Fibroblast of upper back skin (primary cell): ENCODE measurements at places on chromosomes 7 and 10.

GRCh38 chr7:145293228-145293701 lies 457.4 kb upstream of the TPK1 start:
- no peak for DNase-seq

DNA sequence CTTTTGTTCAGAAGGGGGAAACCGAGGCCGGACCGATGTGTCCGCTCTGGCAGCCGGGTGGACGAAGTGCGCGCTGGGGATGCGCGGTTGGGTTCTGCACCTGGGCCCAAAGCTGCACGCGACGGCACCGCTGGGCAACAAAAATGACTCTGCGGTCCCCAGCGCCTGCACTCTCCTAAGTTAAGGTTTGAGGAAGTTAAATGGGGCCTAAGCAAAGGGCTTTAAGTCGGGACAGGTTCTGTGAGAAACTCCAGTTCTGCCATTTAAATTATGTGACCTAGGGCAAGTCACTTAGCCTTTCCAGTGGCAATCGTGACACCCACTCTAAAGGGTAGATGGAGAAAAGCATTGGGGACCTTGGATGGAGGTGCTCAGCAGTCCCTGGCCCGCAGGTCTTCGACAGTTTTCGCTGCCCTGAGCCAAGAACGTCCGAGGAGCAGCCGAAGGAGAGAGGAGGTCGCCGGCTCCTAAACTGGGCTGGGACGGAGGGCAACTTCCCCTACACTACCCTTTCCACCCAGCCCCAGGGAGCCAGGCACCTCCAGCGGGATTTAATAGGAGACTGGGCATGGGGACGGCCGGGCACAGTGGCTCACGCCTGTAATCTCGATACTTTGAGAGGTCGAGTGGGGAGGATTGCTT lies 534 bp upstream of the ACBD5 start:
- DNase-seq = peak; percentile 1

DNA sequence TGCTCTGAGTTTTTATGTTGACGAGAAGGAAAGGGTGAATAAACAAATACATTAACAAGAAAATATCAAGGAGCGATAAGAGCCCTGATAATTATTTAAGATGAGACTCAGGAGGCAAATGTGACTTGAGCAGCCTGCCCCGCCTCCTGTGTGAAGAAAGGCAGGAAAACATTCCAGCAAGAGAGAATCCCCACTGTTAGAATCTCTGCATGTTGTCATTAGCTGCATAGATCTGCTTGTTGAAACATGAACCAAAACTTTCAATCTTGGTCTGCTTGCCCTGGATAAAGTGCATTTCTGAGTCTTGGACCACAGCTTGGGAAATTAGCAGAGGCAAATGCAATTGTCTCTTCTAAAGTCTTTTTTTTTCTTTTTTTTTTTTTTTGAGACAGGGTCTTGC lies 120.0 kb downstream of the DPP6 start:
- no peak for DNase-seq

DNA sequence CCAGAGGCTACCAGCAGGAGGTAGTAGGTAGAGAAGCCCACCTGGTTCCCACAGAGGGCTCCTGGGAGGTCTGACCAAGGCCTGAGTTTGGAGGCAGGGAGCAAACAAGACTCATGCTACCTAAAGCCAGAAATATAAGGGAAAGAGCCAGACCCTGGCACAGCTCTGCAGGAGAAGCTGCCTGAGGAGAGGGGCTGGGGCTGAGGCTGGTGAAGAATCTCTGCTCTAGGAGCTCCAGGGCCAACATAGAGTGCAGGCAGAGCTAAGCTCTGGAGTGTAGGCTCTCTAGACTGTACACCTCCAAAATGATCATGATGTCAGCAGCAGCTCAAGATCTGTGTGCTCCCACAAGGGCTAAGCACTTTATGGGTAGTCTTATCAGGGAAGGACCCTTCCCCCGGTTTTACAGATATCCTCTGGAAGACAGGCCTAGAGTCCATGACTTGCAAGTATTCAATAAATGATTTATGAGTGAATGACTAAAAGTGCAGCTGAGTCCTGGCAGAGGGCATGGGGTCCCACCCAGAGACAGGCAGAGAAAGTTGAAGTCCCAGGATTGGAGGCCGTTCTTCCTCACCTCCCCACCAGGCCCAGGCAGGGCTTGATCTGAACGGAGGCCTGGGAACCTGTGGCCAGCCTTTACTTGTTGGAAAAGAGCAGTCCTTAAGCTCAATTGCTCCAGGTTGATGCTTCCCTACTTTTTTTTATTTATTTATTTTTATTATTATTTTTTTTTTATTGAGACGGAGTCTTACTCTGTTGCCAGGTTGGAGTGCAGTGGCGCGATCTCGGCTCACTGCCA lies 71.5 kb upstream of the LRRC4 start:
- DNase-seq = no peak

- DNase-seq = peak; percentile 16
Measured at GRCh38 chr10:44105696-44106095, 279.2 kb downstream of the CXCL12 start.

- DNase-seq = no peak
Measured at GRCh38 chr10:23373156-23373555, 28.6 kb upstream of the C10orf67 start.

DNA sequence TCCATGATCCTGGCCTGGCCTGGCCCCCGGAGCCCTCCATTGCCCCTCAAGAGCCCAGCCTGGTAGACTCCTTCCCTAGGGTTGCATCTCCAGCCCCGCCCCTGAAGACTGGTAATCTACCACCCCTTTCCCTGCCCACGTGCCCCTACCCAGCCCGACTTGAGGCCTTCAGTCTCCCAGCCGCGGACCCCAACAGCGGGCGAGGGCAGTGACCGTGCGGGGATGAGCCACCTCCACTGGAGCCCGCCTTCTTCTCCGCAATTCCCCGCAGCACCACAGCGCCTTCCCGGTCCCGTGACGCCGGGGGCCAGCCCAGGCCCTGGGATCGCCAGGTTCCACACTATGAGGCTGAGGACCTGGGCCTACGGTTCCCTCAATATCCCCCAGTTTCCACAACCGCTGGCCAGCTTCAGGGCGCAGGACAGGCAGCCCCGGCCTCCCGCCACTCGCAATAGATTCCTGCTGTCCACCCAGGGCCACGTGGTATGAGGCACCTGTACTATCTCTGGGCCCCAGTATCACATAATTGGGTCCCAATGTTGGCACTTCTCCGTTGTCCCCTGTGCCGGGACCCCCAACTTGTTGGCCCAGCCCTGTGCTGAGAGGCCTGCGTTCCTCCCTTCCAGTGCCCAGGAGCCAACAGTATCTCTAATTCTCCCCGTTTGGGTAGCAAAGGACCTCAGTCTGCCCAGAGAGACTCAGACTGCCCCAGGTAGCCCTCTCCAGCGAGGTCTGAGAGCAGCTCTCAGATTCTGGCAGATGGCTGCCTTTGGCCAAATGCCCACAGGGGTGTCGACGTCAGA lies 1.1 kb upstream of the GPRIN2 start:
- no peak for DNase-seq

DNA sequence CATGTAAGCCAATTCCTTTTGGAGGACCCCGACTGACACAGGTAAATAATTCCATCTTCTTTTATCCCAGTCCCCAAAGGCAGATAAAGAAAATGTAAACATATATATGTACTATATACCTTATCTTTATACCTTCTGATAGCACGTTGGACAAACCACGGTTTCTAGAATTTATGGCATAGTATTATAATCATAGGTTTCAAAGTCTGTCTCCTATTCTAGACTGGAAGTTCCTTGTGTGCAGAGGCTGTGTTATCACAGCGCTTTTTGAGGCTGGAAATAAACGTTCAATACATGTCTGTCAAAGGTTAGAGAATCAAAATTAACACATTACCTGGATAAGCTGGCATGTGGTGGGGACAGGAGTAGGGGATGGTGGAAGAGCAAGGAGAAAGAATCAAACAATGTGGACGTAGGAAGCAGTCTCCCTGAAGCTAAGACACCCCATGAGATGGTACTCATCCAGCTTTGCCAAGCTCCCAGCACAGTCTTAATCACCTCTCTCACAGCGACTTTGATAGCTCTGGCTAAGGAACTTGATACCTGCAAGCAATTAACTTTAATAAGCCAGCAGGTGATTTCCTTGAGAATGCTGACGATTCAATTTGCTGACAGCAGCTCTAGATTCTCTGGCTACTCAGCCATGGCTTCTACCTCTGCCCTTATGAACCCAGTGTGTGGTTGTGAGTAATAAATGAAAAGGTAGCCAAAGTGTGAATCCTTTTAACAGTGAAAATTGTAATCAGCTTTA lies 208.4 kb upstream of the LRRTM3 start:
- DNase-seq = no peak

DNA sequence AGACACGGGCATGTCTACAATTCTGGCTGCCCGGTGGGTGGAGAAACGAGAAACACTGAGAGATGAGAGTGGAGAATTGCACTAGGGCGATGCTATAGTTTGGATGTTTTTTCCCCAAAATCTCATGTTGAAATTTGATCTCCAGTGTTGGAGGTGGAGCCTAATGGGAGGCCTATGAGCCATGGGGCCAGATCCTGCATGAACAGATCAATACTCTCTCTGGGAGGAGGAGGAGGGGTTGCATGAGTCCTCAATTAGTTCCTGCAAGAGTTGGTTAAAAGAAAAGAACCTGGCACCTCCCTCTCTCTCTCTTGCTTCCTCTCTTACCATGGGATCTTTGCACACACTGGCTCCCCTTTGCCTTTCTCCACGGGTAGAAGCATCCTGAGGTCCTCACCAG lies 299.1 kb downstream of the CALN1 start:
- DNase-seq = no peak

DNA sequence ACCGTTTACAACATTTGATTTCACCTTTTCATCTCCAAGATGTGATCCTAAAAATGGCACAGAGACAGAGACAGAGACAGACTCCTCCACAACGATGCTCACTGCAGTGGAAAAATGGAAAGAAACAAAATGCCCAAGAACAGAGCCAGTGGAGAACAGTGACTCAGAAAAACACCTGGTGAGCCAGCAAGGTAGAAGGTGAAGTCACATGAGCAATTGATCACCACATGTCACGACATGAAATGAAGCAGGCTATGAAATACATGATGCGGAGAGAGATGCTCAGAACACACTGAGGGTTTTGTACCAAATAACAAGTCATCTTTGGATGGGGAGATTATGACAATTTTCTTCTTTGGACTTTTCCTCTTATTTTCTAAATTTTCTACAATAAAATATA lies 3.5 kb downstream of the MSMB start:
- DNase-seq = no peak

GRCh38 chr10:78588194-78588811 lies 480.5 kb upstream of the ZMIZ1 start:
- peak; percentile 89 for DNase-seq

- DNase-seq = no peak
Measured at GRCh38 chr10:113487154-113487553, 65.7 kb upstream of the HABP2 start.

DNA sequence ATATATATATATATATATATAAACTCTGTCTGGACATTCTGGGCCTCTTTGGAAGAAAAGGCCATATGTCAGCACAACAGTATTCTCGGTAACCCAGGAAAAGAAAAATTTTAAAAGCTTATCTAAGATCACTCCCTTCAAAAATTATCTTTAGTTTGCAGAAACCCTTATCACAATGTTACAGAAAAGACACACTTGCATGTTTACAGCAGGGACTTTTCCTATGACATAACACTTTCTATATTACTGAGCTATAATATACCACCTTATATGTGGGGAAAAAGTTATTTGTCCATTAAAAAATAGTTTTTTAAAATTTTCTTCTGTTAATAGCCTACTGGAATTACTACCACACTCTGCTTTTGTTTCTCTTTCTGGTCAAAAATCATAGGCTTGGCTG lies 25.4 kb downstream of the ANKRD61 start:
- DNase-seq = no peak

- no peak for DNase-seq
Measured at GRCh38 chr10:119358152-119358512, 150.8 kb downstream of the GRK5 start.

GRCh38 chr10:47166405-47166777 lies 133.6 kb upstream of the GDF10 start:
- DNase-seq = no peak

DNA sequence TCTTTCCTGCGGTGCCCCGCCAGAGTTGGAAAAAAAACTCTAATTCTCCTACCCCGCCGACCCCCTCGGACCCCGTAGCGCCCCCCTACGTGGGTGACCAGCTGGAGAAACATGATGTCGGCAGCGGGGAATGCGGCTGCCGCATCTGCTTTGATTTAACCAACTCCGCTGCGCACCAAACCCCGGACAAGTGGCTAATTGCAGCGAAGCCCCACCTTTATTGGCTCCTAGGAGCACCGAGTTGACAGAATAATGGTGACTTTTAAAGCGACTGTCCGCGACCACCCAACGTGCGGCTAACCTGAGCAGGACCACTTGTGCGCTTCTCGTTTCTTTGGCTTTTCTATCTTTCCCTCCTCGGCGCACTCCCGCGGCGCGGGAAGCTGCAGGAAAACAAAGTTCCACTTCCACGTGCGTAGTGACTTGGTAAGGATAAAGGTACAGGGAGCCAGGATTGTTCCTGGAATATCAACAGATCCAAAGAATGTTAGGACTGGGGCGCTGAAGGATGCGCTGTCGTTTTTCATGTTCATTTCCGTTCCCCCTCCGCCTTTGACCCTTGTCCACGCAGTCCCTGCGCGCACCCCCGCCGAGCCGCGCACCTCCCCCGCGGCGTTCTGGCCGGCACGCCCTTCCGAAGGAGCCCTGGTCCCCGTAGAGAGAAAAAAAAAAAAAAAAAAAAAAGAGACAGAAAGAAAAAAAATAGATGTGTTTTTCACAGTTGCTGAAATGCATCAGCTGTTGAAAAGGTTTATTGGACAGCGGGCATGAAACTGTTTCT lies 1.4 kb downstream of the WNT16 start:
- DNase-seq = peak; percentile 35

DNA sequence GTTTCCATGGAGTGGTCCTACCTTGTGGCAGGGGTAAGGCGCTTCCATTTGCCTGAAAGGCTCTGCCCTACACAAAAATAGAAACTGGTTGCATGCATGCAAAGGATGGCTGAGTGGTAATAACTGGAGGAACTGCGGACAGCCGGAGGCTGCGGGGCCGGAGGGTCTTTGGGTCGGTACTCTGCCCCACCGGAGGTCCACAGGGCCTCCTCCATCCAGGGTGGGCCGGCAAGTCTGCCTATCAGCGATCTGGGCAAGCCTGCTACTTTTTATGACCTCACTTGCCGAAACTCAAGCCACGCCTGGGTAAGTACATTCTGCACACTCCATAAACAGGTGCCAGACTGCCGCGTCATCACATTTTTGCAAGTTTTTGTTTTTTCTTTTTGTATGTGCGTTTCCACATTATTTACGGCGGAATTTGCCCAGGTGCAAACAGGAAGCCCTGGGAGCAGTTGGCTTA lies 30.0 kb downstream of the TACC2 start:
- DNase-seq = no peak

- DNase-seq = no peak
Measured at GRCh38 chr7:108511939-108512338, 14.0 kb downstream of the PNPLA8 start.
